ENCODE measurements at places on chromosomes 3 and 15.

DNA sequence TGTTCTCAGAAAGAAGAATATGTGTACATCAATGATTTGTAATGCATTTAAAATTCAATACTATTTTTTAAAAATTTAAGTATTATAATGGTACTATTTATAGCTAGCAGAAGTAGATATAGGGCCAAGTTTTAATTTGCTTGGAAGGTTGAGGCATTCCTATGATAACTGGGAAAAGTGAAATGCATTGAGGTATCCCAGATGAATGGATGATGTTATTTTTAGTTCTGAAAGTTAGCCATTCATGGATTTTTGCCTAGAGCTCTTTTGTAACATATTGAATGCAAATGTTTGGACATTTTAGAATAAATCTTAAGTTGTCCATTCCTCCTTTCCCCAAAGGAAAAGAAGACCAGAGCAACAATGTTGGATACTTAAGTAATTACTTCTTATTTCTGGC is 47.6 kb downstream of the GAP43 start:
- no peak for DNase-seq

GRCh38 chr3:114904633-114905032 is 242.5 kb downstream of the ZBTB20 start:
- DNase-seq = no peak

DNA sequence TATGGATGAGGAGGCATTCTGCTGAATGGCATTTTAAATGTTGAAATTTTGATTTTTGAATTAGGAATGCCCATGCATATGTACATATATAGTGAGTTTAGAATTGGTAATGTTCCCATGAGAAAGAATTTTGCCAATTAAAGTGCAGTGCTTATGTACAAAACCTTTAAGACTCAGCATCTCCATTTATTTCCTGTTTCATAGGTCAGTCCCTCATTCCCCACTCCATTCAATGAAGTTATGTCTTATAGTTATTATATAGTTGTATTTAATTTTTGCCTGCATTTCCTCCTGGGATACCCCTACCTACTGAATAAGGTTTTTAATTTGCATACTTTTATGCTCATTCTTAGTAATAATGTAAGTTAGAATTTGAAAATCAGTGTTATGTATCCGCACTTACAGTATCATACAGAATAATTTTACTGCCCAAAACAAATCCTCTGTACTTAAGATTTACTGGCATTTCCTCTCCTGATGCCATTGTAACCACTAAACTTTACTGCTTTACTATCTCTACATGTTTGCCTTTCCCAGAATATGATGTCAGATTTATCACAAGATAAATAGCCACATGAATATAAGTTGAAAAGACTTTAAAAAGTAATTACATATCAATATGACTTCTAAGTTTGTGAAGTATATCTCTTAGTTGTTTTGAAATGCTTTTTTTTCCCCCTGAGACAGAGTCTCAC is 389.1 kb upstream of the NDN start:
- no peak for DNase-seq

- DNase-seq = no peak
These were observed 682.5 kb downstream of the NR2F2 start for GRCh38 chr15:97012986-97013385.

DNA sequence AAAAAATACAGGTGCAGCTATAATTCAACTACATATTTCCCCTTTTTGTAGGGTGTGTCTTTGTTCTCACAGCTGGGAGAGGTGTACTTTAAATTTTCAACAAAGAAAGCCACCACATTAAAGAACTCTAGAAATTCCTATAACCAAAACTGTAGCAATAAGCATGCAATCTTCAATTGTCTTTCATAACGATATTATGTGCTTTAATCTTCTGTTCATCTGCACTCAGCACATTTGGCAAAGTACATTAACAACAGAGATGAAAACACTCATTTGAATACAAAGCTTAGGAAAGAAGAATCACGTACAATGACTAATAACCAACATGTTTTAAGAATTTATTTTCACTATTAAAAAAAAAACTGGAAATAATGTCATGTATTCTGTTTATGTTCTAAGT is 1025.8 kb downstream of the ROBO1 start:
- no peak for DNase-seq

All from HFFc6 (cell line).